ENCODE measurements at places on chromosomes 11 and 22.

- H3K27me3 ChIP-seq = no peaks in the 10 kb centered on the region
- no peak overlapping the region for H3K4me3 ChIP-seq
- no peaks in the 10 kb centered on the region for H3K36me3 ChIP-seq
- H3K4me1 ChIP-seq = no peaks in the 10 kb centered on the region
- no peak overlapping the region for H3K27ac ChIP-seq
Observed at GRCh38 chr11:131632971-131633370, 262.6 kb downstream of the NTM start.

DNA sequence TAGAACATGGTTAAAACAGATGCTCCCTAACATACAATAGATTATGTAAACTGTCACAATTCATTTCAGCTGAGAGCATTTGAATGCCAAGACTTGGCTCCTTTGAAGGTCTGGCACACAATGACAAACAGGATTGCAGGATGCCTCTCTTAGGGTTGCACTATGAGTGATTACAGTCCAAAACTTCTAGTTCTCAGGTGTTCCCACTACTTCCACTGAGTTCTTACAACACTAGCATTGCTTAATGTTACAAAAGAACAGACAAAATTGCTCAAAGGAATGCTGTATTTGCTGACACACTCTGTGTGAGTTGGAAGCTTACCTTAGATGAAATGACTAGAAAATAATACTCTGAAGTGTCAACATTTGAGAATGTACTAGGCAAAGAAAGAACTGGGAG lies 2413.8 kb upstream of the RAG2 start:
- no peak overlapping the region for H3K27ac ChIP-seq
- H3K27me3 ChIP-seq = no peaks in the 10 kb centered on the region
- no peaks in the 10 kb centered on the region for H3K36me3 ChIP-seq
- H3K4me3 ChIP-seq = no peak overlapping the region

DNA sequence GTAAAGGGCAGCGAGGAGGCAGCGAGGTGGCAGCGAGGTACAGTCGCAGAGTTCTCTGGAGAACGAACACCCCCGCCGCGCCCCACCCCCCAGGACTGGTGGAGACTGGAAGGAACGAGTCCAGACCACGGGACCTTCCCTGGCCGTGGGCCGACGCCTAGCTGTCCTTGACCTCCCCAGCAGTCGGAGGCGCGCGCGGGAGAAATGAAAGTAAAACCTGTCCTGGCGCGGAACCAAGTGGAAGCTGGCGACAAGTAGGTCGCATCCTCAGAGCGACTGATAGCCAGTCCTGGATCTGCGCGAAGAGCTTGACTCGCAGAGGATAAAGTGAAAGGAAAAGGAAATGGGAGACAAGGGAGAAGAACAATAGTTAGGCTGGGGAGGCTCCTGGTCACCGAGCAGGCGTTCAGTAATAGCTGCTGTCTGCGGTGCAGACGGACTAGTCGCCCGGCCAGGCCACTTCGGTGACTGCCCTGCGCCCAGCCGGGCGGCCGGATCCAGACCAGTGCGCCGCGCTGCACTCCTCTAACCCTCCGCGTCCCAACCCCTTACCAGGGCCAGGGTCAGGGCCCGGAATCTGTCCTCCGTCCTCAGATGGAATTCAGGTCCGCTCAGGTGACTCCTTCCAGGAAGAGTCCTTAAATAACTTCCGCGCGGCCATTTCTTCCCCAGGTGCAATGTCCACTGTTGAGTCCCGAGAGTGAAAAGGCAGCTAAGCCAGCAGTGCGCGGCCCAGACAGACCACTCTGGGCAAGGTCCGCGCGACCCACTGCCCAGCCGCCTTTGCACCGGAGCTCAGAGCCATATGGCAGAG lies 1.9 kb upstream of the ADM start:
- peaks cover 28% of the 10 kb centered on the region for H3K4me1 ChIP-seq

DNA sequence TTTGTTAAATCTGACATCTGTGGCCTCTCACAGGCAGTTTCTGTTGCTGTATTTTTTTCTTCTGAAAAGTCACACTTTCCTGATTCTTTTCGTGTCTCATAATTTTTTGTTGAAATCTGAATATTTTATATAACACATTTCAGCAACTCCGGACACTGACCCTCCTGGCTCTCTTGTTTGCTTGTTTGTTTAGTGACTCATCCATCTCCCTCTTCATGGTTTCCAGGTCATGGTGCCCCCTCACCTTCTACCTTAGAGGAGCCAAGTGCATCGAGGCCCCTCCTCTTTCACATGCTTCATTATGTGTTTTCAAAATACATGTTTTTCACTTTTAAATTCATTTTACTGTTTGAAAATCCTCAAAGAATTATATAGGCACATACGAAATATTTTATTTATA lies 562.4 kb downstream of the OPCML start:
- no peak overlapping the region for H3K27ac ChIP-seq
- H3K36me3 ChIP-seq = no peaks in the 10 kb centered on the region
- DNase-seq = no peak
- no peak overlapping the region for H3K4me3 ChIP-seq

GRCh38 chr11:122720107-122720881 lies 64.8 kb downstream of the UBASH3B start:
- DNase-seq = no peak
- no peaks in the 10 kb centered on the region for H3K27me3 ChIP-seq
- no peaks in the 10 kb centered on the region for H3K36me3 ChIP-seq
